ENCODE measurements at places on chromosomes 1 and 21.

DNA sequence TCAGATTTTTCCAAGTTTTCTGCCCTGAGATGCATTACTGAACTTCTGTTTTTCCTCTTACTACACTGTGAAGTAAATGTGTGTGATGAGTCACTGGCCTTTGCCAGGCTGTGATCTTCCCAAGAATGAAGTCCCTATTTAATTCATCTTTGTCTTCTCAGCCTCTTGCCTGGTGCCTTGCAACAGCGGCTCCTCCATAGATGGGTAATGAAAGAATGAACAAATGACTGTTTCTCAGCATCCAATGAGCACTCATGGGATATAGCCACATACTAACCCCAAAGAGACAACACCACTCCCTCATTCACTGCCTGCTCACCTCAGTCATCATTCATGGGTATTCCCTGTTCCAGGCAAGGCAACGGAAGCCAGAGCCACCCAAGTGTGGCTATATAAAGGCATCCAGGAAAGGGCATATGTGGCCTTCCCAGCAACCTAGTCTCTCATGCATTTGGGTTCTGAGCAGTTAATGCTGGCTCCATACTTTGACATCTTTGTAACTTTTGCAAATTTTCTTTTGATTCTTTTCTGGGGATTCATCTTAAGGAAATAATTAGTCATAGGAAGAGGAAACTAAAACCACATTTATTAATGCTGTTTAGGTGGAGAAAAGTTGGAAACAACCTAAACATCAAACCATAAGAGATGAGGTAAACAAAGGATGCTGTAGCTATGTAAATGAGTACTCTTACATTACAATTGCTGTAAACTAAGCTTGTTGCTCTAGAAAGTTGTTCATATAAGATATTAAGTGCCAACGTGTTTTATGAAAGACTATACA, 71.9 kb downstream of the HIVEP3 start:
- DNase-seq, result no peak

GRCh38 chr1:159647616-159648015, 60.0 kb downstream of the APCS start:
- DNase-seq, result no peak

GRCh38 chr1:175498002-175498401, 245.4 kb downstream of the TNR start:
- no peak for DNase-seq

GRCh38 chr1:116115476-116116439, 4.6 kb downstream of the MAB21L3 start:
- no peak for DNase-seq

DNA sequence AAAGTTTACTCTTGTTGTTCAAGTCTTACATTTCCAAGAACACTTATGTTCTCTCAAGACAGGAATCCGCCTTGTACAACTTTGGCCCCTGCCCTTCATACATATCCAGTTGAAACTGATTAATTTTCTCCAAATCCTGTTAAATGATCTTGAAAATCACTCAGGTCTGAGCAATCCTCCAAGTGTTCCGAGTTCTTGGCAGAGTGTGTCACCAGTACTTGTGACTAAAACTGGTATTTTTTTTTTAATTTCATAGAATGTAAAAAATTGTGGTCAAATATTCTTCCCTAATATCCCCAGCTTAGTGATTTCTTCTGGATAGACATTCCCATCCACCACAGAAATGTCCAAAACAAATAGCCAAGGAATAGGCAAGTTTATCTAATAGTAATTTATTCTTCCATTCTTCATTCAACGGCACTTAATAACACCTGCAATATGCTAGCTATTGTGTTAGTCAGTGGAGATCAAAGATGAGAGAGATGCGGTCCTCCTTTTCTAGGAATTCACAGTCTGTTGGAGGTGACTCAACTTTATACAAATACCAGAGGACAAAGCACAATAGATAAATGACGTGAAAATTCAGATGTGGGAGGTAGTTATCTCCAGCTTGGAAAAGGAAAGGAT, 71.4 kb downstream of the DIRAS3 start:
- DNase-seq, result no peak

- no peak for DNase-seq
Observed at GRCh38 chr1:18362150-18362549, 118.6 kb upstream of the KLHDC7A start.

DNA sequence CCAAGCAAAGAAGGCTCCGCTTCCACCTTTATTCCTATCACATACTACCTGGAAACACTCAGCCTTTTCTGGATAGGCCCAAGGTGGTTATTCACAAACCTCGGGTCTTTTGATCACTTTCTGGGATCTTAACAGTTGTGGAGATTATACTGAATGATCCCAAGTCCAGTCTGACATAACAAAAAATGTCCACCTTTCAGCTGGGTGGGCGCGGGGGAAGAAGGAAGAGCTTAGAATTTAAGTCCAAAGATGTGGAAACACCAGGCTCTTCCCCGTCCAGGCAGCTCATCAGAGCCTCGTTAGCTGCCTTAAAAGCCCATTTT, 338 bp upstream of the C1orf53 start:
- DNase-seq, result peak; percentile 78

DNA sequence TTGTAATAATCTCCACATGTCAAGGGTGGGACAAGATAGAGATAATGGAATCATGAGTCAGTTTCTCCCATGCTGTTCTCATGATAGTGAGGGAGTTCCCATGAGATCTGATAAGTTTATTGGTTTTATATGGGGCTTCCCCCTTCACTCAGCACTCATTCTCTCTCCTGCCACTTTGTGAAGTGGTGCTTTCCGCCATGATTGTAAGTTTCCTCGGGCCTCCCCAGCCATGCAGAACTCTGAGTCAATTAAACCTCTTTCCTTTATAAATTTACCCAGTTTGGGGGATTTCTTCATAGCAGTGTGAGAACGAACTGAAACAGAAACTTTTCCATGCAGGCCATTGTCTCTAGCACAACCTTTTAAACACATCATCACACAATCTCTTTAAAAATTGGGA, 221.5 kb upstream of the BRINP3 start:
- no peak for DNase-seq

- DNase-seq, result peak; percentile 16
Observed at GRCh38 chr1:60126723-60127122, 53.2 kb upstream of the C1orf87 start.

DNA sequence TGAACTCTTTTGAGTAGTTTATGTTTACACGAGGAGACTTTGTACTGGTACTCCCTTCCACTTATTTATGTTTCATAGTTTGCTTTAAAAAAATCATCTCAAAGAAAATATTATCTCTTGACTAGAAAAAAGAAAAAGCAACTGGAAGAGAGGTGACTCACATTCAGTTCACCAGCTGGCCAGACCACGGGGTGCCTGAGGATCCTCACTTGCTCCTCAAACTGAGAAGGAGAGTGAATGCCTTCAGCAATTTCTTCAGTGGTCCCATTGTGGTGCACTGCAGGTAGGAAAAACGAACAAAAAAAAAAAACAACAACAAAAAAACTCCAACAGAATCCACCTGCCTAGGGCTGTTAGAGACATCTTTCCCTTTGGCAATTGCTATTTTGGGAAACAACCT, 102.9 kb downstream of the PTPRC start:
- no peak for DNase-seq

- no peak for DNase-seq
Observed at GRCh38 chr1:197096137-197096536, 29.1 kb upstream of the F13B start.

DNA sequence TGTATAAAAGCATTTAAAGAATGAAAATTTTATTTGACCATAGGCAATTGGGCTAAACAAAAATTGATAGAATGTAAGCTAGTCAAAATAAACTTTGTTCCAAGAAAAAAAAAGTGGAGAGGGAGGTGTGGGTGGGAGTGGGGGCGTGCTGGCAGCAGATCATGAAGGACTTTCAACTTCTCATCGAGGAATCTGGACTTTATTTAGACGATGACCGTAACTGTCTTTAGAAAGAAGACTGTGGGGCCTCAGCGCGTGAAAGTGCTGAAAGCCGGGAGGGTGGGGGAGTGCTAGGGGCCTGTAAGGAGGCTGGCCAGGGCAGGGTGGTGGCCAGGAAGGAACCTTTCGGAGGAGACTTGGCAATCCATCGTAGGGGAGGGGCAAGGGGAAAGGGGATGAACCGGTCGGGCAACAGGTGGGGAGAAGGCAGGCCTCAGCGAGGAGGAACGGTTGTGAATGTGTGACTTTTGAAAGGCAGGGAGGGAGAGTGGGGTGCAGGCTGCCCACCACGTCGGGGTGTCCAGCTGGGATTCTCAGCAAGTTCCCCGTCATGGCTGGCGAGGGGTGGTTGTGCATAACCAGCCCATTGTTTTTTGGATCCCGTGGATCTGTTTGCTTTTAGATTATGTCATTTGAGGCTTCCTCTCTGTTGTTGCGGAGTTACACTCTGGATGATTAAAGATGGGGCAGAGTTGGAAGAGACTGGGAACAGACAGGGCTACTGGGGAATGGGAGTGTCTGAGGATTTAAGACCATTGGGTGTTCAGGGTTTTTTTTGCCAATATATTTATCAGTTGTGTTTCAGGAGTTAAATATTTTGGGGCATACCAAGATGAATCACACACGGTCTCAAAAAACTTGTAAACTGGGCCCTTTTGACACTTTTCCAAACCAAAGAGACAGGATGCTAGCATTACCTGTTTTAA, 35.5 kb downstream of the HUNK start:
- no peak for DNase-seq

- DNase-seq, result peak; percentile 93
Observed at GRCh38 chr1:185316163-185317033, 645 bp downstream of the IVNS1ABP start.

DNA sequence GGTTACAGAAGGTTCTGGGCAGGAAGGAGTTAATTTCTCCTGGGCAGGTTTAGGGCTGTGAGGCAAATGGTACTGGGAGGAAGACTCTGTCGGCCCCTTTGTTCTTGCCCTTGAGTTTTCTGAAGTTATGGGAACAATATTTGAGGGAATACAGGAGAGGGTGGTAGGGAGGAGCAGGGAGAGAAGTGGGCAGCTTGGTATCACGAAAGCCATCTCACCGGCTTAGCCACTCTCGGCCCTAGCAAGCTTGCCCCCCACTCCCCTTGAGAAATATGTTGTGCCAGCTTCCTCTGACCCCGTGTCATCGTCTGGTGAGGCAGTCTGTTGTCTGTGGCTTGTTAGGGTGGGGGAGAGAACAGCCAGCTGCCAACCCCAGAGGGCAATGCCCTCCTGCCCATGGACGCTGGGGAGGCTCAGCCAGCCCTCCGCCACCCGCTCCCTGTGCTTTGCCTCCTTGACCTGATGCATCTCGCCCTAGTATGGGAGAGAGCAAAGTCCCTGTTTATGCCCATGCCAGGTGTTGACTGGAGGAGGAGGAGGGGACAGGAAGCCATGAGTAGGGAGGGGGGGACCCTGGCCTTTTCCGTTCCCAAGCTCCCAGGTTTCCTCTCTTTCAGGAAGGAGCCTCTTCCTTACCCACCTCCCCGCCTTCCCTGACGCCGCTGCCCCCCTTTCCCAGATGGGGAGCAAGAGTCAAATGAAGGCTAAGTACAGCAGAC, 1.2 kb downstream of the EFNA1 start:
- DNase-seq, result no peak

DNA sequence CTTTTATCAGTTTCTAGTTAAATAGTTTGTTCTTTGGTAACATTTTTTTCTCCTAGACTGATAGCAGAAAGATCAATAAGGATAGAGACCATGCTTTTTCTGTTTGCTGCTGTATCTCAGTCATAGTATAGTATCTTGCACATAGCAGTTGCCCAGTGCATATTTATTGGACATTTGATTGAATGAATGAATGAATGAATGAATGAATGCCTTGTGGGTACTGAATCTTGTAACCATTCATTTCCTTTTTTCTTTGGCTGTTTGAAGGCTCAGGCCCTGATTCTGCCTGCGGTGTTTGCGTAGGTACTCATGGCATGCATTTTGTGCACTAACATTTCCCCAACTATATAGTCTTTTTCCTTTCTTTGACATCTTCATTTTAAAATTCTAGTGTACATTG, 83.9 kb downstream of the ST3GAL3 start:
- no peak for DNase-seq

DNA sequence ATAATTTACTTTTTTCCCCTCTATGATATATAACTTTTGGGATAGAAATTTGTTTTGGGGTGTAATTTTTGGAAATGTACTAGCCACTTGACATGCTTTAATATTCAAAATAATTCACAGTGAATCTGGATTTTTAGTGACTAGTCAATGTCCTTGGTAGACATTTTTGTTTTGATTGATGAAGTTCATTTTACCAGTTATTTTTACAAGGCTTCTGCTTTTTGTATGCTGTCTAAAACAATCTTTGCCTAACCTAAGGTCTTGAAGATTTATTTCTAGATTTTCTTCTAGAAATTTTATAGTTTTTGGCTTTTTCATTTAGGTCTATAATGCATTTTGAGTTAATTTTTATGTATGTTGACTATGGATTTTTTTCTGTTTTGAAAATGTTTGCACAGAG, 30.9 kb downstream of the DISP1 start:
- no peak for DNase-seq

GRCh38 chr1:165828103-165828668, 772 bp downstream of the UCK2 start:
- peak; percentile 88 for DNase-seq

DNA sequence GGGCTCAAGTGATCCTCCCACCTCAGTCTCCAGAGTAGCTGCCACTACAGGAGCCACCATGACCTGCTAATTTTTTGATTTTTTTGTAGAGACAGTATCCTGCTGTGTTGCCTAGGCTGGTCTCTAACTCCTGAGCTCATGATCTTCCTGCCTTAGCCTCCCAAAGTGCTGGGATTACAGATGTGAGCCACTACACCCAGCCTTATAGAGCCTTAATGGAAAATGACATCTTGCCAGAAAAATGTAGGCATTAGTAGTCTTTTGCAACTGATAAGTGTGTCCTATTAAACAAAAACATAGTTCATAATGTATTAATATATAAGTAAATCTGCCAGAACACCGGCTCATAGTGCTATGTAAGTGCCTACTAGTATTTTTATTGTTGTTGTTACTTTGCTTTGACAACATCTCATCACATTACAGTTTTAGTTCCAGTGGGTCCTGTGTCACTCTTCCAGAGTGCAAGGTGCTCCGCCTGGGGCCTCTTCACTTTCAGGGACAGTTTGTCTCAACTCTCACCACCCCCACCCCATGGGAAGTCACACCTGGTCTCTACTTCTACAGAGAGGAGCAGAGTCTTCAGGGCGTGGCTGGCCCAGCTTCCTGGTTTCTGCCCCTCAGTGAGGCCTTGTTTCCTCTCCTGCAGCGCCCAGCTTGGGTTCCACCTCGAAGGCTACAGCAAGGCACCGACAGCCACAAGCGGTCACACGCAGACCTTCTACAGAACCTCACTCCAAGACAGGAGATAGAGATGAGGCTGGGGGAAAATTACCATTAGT, 30.1 kb downstream of the RHOU start:
- DNase-seq, result no peak

- DNase-seq, result no peak
Observed at GRCh38 chr1:5367306-5367705, 624.9 kb downstream of the NPHP4 start.

Measured in NCI-H1092 treated with DMSO at 0.1 percent for 48 hours (cell line).